ENCODE measurements at places on chromosomes 5 and 9. TPM values are rescaled to one million over a fixed set of nuclear protein-coding genes. Genes with fewer than 3 reads are reported as not detected.
A peak's percentile ranks its signal among the peaks of the same experiment; 100 is the strongest.

The IFNK gene
- polyA plus RNA-seq, result not detected

The SKP2 gene
- 21.2 TPM for polyA plus RNA-seq

DNA sequence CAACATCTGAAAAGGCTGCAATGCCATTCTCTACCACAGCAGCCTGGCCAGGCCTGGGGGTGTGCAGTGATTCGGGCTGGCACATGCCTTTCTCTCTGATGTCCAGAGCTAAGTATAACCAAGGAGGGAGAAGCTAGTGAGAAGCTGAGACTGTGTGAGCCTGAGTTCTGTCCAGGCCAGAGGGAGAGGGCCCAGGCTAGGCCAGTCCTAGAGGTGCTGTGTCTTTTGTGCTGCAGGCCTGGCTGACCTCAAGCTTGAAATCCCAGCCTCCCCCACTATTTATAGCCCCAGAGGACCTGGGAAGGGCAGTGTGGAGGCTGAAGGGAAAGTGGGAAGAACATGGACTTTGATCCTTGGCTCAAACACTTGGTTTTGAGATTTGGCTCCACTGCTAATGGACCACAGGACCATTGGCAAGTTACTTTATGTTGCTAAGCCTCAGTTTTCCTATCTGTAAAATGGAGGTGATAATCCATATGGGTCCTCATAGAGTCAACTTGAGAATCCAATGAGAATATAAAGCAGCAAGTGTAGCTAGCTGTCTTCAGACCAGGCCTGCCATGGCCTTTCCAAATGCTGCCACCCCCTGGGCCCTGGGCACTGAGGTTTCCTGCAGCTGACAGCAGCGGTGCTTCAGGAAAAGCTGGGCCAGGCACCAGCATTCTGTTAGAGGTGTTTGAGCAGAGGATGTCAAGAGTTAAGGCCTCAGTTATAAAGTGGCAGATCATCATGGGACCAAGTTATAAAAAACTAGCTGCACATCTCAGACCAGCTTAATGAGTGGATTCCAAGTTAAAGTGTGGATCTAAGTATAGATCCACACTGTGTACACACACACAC is 21.1 kb downstream of the BNIP1 start:
- DNase-seq, result no peak

The HTR1A gene
- polyA plus RNA-seq, result not detected

DNA sequence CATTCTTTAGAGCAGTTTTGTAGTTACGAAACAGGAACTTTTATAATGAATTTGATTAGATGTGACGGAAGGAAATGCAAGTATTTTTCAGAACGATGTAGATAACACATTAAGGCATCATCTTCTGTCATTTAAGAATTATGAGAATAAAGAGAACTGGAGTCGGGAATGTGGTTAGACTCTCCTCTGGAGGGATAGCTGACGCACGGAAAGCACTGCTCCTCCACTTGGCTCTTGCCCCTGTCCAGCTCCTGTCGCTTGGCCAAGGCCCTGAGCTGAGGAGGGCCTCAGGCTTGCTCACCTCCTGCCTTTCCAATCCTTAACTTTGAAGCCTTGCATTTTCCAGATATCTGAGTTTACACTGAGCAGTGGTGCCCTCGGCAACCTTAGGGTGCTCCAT is 60.5 kb downstream of the MAP1B start:
- no peak for DNase-seq

DNA sequence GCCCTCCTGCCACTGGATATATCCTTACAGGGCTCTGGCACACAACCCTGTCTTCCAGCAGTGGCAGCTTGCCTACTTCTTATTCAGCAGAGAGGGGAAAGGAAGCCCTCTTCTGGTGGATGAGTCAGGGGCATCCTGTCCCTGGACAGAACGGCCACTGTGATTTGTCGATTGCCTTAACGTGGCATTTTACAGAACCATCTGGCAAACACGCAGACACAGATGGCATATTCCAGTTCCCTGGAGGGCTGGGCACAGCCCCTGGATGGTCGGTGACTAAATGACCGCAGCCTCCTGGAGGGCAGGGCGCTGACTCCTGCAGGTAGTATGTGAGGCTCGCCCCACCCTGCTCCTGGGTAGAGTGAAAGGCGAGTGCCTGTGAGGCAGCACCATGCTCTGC is 62.1 kb downstream of the DCP2 start:
- DNase-seq, result no peak

GRCh38 chr9:127075624-127076372 is 46.6 kb downstream of the ANGPTL2 start:
- no peak for DNase-seq

DNA sequence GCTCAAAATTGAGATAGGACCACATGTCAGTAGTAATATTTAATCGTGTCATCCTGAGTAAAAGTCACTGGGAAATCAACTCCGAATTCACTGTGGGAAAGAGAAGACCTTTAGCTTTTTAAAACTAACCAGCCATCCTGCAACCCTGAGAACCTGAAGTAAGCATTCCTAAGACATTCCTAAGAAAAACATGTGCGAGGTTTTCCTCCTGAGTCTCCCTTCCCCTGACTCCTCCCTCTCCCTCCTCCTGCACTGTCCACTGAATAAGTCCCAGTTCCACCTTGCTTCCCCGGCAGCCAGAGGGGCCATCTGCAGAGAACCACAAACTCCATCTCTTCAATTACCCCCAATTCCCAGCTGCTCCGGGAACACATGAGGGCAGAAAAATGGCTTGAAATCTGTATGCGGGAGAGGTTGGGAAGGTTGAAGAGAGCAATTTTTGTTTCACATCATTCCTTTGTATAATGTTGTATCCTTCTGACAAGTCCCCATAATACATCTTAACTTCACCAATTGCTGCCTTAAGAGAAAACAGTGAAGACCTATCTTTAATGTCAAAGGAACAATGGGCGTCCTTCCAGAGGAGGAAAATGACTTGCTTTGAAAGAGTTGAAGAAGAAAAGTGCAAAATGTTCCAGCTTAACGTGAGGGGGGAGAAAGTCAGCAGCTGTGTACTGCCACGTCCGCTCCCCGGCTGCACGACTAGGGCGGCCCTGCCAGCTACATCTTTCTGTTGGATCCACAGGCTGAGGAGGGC is 186.3 kb downstream of the ZNF462 start:
- DNase-seq, result no peak

GRCh38 chr9:23622396-23622795 is 203.6 kb downstream of the ELAVL2 start:
- no peak for DNase-seq

The TMC1 gene
- not detected for polyA plus RNA-seq

DNA sequence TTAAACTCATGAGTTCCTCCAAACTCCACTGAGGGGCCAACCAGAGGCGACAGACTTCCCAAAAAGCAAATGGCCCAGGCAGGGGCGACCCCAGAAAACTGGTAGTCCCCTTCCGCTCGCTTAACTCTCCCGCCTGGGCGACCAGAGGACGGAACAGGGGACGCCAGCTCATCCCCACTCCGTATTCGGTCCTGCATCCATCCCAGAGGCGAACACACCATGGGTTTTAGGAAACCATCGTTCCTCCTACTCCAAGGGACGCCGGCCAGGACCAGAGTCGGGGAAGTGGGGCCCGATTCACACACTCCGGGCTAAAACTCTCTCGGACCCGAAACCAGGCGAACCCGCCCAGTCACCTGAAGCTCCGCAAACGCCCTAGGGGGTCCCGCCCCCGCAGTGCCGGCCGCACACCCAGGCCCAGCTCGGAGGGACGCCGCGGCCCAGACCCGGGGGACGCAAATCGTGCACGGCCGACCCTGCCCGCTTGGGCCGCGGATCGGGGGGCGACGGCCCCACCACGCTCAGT is 478 bp downstream of the TEX10 start:
- DNase-seq, result peak; percentile 36

DNA sequence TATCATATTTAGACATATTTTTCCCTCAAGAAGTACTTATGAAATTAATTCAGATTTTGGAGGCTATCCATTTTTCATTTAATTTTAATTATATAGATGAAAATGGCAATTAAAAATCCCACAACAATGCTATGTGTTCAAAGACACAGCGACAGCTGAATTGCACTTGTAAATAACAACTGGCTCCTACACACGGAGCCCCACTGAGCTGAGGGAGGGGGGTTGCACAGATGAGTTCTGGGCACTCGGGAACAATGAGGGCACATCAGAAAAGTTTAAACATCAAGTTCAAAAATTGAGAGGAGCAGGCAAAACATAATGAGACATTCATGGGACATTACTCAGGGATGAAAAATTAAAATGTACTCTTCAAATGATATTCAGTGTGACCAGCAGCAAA is 104.9 kb downstream of the MARCHF3 start:
- no peak for DNase-seq

DNA sequence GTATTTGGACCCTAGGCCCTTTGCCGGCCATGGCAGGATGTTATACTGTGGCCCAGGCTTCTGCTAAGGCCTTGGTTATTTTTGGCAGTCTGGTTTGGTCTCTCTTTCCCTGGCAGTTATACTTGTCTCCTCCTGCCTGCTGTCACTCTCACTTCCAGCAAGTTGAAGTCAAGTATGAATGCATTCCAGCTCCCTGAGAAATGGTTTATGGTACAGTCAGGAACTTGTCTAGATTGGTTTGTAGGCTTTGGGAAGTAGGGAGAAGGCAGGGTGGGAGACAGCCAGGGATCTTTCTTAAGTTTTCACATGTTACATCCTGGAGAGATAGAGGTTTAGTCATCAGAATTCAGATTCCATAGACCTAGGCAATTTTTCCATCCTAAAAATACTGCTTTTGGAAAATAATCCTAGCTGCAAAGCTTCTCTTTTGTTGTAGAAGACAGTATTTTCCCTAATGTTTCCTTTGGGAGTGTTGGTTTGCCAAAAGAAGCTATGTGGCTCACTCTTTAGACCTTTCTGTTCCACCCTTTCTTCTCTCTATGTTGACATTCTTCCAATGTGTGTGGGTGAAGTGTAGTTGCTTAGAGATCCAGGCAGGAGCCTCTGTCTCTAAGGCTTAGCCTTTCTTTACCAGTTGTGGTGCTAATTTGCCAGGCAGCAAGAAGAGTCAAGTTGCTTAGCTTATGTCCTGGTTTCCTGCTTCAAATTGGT is 2.5 kb upstream of the KDM3B start:
- DNase-seq, result no peak

- no peak for DNase-seq
Measured at GRCh38 chr5:76145945-76146344, 62.8 kb downstream of the SV2C start.

The SAXO1 gene
- 0.25 TPM for polyA plus RNA-seq

The N4BP3 gene
- 3.5 TPM for polyA plus RNA-seq

GRCh38 chr9:115143689-115144088 is 25.7 kb upstream of the TNC start:
- DNase-seq, result no peak

The GABRA1 gene
- polyA plus RNA-seq, result not detected

DNA sequence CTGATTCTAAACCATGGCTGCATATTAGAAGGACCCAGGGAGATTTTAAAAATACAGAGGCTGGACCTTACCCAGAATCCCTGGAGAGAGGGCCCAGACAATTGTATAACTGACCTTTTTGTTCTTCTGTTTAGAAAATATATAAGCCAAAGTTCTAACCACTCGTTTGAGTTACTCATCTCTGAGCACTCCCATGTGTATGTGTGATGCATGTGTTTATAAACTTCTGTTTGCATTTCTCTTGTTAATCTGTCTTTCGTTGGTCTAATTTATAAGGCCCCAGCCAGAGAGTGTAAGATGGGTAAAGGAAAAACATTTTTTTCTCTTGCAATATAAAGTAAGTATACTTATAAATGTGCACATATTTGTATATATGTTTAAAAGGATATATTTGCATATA is 443.9 kb downstream of the ZNF608 start:
- no peak for DNase-seq

- DNase-seq, result no peak
Measured at GRCh38 chr5:52799358-52799982, 11.8 kb downstream of the ITGA1 start.

- DNase-seq, result no peak
Measured at GRCh38 chr9:107342476-107343161, 59.5 kb downstream of the RAD23B start.

The CCDC192 gene
- not detected for polyA plus RNA-seq

GRCh38 chr5:6859023-6859422 is 145.8 kb downstream of the TENT4A start:
- no peak for DNase-seq

GRCh38 chr5:83467371-83468035 is 4.0 kb upstream of the VCAN start:
- DNase-seq, result no peak

DNA sequence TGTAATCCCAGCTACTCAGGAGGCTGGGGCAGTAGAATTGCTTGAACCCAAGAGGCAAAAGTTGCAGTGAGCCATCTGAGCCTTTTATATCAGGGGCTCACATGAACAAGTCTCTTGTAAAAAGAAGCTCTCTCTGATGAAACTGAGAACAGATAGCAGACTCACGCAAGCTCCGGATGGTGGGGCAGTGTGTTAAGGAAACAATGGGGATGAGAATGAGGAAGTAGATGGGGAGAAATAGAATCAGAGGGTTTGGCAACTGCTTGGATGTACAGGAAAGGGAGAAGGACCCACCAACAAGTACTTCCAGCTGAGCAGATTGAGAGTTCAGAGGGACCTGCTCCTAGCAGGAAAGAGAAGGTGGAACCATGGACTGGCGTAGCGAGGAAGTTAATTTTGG is 18.6 kb downstream of the TMEM252 start:
- no peak for DNase-seq

The PCDHB5 gene
- polyA plus RNA-seq, result not detected

DNA sequence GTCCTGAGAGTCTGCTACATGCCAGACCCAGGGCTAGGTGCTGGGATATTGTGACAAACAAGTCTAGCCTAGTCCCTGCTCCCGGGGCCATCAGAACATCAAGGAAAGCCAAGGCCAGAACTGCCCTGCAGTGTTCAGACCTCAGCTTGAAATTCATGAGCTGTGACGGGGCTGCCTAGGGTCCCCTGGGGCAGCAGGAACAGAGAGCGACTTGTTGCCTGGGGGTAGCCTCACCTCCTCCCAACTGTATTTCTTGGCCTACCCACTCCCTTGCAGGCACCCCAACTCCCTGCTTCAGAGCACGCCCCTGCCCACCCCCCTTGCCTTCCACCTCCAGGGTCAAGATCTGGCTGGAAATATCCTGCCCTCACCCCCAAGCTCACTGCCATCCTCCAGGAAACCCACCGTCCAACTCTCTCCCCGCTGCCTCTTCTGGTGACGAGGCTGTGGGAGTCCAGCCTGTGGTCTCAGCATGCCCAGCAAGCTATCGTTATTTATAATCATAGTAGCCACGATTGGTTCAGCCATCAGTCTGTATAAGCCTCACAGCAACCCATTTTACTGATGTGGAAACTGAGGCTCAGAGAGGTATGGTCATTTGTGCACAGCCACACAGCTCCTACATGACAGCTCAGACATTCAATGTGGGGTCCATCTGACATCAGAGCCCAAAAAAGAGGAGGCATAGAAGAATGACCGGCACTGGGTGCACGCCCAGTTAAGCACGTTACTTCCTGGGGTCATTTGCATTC is 10.7 kb downstream of the DNM1 start:
- DNase-seq, result no peak

DNA sequence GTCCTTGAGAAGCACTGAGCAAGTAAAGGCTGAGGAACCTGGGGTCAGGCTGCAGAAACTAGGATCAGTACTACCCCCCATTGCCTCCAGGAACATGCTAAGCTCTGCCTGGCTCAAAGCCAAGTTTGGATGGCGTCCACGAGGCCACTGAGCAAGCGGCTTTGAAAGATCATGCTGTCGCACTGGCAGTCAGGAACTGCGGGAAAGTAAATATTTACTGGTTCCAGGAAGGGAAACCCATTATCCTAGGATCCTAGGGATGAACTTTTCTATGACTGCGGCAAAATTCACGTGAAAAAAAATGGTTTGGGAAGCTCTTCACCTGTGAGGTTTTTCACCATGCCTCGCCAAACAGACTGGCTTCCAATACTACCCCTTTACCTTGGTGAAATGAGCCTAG is 75.3 kb upstream of the PJA2 start:
- DNase-seq, result no peak

- no peak for DNase-seq
Measured at GRCh38 chr5:89878140-89879132, 531.1 kb downstream of the CETN3 start.

- DNase-seq, result no peak
Measured at GRCh38 chr5:36653044-36653705, 46.8 kb downstream of the SLC1A3 start.

All from naive B cell (primary cell).